ENCODE measurements at places on chromosomes 1 and 21.

GRCh38 chr1:44019466-44019948 lies 11.8 kb downstream of the SLC6A9 start:
- DNase-seq, result no peak

DNA sequence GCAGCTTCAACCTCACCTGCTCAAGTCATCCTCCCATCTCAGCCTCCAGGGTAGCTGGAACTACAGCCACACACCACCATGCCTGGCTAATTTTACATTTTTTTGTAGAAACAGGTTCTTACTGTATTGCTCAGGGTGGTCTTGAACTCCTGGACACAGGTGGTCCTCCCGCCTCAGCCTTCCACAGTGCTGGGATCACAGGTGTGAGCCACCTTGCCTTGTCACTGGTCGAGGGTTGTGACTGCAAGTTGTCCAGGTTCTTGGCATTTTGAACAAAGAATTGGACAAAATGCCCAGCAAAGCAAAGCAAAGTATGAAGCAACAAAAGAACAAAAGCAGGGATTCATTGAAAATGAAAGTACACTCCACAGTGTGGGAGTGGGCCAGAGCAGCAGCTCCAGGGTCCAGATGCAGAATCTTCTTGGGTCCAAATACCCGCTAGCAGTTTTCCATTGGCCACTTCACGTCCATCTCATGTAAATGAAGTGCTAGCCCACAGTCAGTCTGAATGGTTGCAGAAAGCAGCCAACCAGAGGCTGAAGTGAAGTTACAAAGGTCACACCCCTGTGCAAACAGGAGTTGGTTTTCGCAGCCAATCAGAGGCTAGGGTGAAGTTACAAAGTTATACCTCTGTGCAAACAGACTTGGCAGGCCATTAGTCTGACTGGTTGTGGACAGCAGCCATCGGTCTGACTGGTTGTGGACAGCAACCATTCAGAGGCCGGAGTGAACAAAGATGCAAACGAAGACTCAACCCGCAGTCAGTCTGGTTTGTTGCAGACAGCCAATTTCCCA lies 109.5 kb upstream of the KIF26B start:
- no peak for DNase-seq

DNA sequence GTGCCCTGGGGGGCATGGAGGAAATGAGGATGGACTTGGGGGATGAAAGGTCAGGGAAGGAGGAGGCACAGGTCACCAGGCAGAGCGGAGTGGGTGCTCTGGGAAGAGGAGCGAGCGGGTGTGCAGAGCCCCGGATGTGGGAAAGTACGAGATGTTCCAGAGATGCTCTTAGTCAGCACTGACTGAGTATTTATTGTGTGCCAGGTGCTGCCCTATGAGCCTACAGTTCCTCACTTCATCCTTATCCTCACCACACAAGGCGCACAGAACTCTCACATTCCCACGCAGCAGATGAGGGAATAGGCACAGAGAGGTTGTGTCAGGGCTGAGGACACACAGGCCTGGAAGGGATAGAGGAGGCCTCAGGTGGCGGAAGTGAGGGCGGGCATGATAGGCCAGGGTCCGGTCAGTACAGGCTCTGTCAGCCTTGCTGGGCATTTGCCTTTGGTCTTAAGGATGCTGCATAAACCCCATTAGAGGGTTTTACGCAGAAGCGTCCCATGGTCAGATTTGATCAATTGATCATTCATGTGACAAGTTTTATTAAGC lies 77.3 kb downstream of the ARHGEF10L start:
- no peak for DNase-seq

DNA sequence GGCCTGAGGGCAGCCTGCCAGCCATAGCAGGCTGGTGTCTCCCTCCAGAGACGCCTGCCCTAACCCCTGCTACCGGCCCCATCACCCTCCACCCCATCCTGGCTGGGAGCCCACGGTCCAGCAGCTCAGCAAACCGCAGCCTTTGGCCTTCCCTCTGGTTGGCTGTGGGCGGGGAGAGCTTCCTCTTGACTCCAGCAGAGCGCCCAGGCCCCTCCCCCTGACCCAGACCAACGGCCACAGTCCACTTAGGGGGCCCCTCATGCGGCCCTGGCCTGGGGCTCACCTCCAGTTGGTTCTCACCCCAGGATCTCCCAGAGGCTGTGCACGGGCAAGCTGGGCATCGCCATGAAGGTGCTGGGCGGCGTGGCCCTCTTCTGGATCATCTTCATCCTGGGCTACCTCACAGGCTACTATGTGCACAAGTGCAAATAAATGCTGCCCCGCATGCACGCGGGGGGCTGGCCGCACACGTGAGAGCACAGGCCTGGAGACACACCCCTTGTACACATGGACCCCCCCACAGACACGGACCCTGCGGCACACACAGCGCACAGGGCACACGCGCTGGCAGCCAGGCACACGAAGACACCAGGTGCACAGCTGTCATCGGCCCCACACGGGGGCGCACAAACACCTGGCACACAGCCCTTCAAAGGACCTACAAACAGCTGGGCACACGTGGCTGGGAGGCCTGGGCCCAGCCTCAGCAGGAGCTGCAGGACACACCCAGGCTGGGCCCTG lies 3.1 kb downstream of the SMIM1 start:
- no peak for DNase-seq

GRCh38 chr1:42319128-42319851 lies 15.7 kb downstream of the FOXJ3 start:
- DNase-seq, result no peak

- DNase-seq, result no peak
These were observed 138.9 kb downstream of the LHX8 start for GRCh38 chr1:75273110-75273509.

GRCh38 chr1:204896023-204896422 lies 25.4 kb downstream of the NFASC start:
- DNase-seq, result no peak

GRCh38 chr1:97044159-97044760 lies 322.7 kb downstream of the PTBP2 start:
- DNase-seq, result no peak

GRCh38 chr1:147652306-147652705 lies 18.0 kb downstream of the ACP6 start:
- DNase-seq, result no peak

DNA sequence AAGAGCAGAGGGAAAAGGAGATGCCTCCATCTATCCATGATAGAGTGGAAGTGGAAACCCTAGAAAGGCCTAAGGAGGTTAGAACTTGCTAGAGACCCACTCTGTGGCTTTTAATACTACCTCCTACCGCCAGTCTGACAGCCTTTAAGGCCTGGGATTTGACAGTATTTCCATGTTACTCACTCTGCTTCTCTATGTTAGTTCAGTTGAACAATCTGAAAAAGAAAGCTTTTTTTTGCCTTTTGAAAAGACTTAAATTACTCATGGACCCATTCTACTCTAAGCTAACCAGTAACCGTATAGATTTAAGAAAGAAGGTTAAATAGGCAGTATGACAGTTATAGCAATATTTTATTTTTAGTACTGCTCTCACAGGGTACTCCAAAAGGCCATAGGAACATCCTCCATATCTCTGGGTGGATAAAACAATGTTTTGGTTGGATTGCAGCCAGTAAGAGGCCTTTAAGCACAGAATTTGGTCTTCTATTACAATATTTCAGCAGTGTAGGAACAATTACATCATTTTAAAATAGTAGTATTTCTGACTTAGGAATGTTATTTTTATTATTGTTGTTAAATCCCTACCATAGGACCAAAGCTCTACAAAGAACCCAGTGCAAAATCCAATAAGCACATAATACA lies 15.9 kb upstream of the GPR25 start:
- DNase-seq, result no peak

DNA sequence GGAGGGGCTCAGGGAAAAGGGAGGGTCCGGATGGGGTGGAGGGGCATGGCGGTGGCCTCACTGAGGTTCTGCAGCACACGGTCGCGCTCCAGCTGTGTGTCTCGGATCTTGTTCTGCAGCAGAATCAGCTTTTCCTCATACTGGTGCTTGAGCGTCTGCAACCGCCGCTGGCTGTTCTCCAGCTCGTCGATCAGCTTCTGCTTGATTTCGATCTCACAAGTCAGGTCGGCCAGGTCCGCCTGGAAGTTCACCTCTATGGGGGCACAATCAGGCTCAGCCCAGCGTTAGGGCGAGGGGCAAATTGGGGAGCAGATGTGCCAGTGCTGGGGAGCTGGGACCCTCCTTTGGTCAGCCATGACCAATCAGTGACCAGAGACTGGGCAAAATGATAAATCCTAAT lies 25.2 kb downstream of the KIF21B start:
- no peak for DNase-seq

DNA sequence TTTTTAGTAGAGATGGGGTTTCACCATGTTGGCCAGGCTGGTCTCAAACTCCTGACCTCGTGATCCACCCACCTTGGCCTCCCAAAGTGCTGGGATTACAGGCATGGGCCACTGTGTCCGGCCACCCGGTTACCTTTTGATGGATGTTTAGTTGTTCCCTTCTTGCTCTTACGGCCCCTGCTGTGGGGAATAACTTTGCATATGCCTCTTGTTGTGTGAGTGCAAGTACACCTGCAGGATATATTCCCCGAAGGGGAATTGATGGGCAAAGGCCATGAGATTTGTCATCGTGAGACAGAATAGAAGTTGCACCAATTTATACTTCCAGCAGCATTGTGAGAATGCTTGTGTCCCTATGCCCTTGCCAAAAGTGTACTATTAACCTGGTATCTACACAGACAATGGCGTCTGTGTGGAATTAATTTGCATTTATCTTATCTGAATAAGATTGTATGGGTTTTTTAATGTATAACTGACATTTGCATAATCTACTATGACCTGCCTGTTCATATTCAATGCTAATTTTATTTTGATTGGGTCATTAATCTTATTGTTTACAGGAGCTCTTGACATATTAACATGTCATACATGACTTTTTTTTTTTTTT lies 8.1 kb downstream of the IL6R start:
- no peak for DNase-seq

GRCh38 chr1:113984710-113985109 lies 5.4 kb downstream of the OLFML3 start:
- DNase-seq, result no peak

GRCh38 chr1:116147972-116148371 lies 36.8 kb downstream of the MAB21L3 start:
- DNase-seq, result no peak

DNA sequence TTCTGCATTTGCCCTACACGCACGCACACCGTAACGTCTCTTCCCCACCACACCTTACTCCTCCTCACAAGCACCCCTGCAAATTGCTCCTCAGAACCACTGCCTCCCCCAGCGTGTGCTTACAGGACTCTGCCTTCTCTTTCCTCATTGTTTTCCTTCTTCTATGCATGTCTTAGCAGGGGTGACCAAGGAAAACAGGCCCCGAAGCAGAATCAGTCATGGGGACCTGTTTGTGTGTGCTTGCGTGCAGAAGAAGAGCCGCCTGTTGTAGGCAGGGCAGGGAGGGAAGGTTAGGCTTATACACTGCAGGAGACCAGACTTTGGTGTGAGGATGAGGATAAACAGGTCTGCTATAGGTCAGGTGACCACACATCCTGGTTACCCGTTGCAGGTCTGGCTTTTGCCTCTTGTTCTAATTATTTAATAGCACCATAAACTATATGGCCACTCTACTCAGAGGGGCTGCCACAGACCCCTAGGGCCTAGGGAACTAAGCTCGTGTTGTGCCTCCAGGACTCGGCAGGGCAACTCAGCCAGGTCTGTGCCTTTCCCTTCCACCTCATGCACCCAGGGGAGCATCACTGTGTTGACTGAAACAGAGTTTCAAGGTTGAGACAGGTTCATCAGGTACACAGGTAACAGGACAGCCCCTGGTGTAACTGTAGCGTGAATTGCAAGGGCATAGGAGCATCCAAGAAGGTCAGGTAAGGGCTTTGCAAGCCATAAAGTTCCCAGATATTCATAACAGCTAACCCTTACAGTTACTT lies 60.8 kb upstream of the EPS8L3 start:
- no peak for DNase-seq

DNA sequence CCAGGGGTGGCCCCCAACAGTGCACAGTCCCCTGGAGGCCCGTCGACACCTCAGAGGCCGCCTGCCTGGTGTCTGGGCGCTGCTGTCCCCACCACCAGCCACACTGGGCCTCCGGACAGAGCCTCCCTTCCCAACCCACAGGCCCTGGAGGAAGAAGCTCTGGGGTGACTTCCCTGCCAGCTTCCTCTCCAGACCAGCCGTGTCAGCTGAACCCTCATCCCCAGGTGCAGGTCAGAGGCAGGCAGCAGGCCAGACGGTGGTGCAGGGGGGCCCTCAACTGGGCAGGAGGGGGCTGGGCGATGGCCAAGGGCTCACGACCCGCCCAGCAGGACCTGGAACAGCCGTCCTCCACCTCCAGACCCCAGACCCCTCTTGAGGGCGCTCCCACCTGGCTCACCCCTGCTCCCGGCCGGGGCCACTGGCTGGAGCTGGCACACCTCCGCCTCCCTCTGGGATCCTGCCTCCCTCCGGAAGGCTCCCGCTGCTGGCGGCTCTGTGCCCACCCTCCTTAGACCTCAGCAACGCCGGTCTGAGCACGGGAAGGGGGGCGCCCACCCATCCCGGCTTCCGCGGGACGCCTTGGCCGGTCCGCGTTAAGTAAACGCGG lies 520 bp downstream of the TNFRSF18 start:
- DNase-seq, result no peak

DNA sequence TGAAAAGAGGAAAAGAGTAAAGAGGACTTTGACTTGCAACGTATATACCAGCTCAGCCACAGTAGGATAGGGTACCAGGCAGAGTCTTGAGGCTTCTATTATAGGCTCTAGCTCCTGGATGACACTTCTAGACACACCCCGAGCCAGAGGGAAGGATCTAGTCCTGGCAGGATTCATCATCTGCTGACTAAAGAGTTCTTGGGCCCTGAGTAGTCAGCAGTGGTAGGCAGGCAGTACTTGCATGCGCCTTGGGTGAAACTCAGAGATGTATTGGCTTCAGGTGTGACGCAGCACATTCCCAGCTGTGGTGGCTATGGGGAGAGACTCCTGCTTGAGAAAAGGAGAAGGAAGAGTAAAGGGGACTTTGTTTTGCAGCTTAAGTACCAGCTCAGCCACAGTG lies 162.3 kb upstream of the APP start:
- DNase-seq, result no peak

Data from HS-5 (cell line).